ENCODE measurements at places on chromosomes 11 and 22.
A peak's percentile ranks its signal among the peaks of the same experiment; 100 is the strongest.

DNA sequence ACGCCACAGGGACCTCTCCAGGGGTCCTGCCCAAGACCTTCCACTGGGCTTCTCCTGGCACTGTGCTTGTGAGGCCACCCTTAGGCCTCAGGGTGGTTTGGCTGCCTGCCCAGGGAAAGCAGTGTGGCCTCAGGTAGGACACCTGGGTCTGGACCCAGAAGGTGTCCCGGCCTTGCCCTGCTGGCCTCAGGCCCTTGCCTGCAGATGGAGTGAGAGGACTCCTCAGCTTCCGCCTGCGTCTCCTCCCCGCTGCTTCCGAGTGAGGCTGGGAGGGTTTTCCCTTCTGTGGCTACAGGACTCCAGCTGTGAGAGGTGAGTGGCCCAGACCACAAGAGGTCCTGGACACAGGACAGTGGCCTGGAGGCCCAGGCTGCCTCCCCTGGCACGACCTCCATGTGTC is 60.4 kb downstream of the WNT7B start:
- DNase-seq = no peak

GRCh38 chr11:75035256-75035655 is 46.5 kb downstream of the NEU3 start:
- DNase-seq = no peak

DNA sequence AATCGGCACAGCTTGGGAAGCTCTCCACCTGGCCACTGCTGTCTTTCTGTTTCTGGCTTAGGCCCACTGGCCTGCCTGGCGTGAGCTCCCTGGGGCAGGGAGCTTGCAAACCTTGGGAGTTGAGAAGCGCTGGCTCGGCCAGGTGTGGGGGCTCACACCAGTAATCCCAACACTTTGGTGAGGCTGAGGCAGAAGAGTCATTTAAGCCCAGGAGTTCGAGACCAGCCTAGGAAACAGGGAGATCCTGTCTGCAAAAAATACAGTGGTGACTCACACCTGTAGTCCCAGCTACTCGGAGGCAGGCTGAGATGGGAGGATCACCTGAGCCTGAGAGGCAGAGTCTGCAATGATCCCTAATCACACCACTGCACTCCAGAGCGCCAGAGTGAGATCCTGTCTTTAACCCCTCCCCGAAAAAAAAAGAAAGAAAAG is 4.0 kb downstream of the AP5B1 start:
- DNase-seq = no peak

- DNase-seq = no peak
Observed at GRCh38 chr22:20580611-20581502, 73.4 kb downstream of the MED15 start.

DNA sequence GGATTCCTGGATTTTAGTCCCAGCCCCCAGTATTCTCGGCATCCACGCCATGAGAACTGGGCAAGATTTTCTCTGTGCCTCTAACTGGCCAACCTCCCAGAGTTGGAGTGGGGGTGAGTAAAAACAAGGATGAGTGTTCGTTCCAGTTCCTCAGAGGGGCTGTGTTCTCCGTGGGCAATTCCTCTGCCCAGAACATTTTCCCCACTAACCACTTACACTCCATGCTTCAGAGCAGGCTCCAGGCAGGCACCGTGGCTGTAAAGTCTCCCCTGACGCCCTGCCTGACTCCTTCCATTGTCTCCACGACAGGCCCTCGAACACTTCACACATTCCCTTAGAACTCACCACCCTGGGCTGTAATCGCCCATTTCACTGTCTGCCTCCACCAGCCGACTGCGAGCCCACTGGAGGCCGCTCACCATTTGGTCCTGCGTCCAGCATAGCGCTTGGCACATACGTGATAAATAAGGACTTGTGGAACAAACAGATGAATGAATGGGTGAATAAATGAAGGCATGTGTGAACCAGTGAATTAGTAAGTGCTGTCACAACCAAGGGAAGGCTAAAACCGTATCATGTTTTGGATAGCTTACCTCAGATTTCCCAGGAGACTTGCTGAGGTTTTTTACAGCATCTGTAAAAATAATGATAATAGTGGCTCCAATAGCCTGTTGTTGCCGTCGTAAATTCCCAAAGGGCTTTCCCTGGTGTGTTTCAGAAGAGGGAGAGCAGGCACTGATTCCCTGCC is 6.1 kb downstream of the APLNR start:
- no peak for DNase-seq

DNA sequence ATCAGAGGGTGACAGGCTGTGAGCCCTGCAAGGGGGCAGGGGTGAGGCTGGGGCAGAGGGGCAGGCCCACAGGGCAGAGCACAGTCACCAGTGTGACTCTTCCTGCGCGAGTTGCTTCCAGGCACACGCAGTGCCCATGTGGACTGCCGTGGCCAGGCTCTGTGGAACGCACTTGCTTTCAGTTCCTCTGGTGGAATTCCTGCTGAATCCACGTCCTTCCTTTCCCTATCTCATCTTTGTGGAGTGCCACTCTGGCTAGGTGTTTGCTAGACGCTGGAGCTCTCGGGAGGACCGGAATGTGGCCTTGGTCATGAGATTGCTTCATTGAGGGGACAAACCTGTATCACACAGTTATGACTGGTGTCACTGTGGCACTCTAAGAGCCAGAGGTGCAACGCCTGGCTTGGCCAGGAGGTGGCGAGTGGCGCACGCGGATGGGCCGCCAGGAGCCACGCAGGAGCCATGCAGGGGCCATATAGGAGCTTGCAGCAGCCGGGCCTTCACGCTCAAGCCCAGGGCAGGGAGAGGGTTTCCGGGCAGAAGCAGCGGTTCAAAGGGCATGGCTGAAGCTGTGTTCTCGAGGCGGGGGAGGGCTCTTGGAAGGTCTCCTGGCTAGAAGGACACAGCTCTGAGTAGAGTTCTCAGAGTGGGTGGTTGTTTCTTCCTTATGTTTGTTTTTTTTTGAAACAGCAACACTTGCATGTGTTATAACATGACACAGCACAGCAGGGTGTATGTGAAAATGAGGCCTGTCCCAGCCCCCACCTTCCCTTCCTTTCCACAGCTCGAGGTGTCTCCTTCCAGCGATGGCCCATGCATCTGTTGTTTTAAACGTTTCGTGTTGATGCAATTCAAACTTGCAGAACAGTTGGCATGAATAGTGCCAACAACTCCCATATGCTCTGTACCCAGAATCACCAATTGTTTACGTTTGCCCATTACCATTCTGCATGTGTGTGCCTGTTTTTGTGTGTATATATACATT is 36.2 kb downstream of the TBC1D22A start:
- DNase-seq = peak; percentile 94

DNA sequence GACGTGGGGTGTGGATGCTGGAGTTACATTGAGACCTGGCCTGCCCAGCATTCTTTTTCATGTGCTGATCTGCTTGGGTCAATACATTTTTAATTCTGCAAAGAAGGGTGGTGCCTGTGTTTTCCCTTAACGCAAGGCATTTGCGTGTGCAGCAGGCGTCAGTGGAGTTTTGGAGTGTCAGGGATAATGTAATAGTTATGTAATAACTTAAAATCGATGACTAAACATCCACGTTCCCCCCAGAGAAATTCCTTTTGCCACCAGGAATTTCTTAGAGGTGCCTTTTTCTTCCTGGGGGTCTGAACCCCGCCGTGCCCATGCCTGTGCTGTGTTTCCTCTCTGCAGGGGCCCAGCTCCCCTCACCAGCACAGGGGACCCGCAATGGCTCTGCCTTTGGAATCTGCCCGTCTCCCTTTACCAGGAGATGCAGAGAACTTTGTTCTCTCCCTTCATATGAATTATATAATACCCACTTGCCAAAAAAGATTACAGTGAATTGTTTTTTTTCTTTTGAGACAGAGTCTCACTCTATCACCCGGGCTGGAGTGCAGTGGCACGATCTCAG is 62.6 kb downstream of the TBC1D22A start:
- no peak for DNase-seq

- DNase-seq = no peak
Observed at GRCh38 chr11:680970-681369, 14.1 kb downstream of the DEAF1 start.

DNA sequence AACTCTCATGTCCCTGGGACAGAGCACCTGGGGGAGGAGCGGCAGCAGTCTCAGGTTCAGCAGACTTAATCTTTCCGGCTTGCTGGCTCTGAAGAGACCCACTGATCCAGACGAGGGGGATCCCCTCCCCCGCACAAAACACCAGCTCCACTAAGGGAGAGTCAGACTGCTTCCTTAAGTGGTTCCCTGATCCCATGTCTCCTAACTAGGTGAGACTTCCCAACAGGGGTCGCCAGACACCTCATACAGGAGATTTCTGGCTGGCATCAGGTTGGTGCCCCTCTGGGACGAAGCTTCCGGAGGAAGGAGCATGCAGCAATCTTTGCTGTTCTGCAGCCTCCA is 157.2 kb upstream of the TMEM45B start:
- DNase-seq = no peak

GRCh38 chr22:25048659-25049647 is 96.4 kb downstream of the KIAA1671 start:
- DNase-seq = peak; percentile 86

- no peak for DNase-seq
Observed at GRCh38 chr22:37818409-37819104, 4.6 kb upstream of the GALR3 start.

GRCh38 chr11:57513452-57513795 is 2.1 kb downstream of the SLC43A1 start:
- DNase-seq = peak; percentile 54

DNA sequence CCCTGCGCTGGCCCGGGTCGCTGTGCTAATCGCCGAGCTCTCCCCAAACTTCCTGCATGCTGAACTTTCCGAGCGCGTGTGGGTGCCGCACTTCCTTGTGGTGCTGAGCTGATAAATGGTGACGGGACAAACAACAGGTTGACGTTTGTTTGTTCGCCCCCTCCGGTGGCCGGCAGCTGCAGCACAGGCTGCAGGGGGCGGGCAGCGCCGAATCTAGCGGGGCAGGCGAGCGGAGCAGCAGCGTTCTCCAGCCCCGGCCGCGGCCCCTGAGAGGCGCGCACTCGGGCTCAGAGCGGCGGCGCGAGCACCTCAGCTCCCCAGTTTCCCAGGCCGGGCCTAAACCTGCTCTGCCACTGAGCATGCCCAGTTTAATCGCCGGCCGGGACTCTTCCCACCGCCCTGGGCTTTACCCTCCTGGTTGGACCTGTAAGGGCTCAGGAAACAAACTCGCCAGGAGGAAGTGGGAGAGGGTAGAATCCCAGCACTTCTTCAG is at the start of gene PDGFD:
PDGFD (minus strand) TSS at position 120 of the 493 bp plus-strand sequence.
- DNase-seq = peak; percentile 99

- no peak for DNase-seq
Observed at GRCh38 chr11:79116600-79116999, 324.2 kb downstream of the TENM4 start.

GRCh38 chr11:118319337-118319707 is 14.8 kb downstream of the CD3E start:
- DNase-seq = peak; percentile 60

GRCh38 chr22:47090591-47091245 is 328.3 kb downstream of the TBC1D22A start:
- no peak for DNase-seq

DNA sequence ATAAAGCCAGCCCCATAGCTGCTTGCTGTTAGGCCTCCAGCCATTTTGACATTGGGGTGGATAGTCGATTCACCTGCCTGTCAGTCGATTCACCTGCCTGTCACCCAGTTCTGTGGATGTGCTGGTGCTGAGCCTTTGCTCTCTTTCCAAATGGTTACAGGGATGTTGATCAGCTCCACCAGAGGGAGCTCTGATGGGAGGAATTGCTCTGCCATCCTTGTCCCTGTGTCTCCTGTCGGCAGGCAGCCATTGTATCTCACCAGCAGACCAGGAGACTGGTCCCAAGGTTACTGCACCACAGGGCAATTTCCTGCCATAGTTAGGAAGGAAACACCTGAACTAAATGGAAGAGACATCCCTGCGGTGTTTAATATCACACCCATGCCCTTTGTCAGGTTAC is 6.1 kb downstream of the MPEG1 start:
- peak; percentile 72 for DNase-seq

DNA sequence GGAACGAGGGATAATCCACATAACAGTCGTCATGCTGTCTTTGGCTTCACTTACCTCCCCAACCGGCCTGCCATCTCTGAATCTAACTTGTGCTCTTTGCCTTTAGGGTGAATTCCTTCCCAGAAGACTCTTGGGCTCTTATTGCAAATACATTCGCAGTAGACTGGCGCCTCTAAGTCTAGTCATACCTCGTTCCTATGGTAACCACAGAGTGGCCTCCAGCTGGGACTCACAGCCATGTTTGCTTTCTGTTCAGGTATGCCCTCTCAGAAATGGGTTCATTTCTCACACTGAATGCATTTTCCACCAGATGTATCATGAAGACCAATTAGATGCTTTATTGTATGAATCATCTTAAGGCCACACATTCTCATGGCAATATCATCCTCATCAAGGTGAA is 112.7 kb downstream of the FAR1 start:
- DNase-seq = no peak

- DNase-seq = no peak
Observed at GRCh38 chr11:2169626-2170570, 1.7 kb downstream of the TH start.

GRCh38 chr22:26835929-26836528 is 178.6 kb downstream of the MIAT start:
- peak; percentile 84 for DNase-seq

GRCh38 chr11:41309111-41309522 is 150.3 kb downstream of the LRRC4C start:
- DNase-seq = no peak

DNA sequence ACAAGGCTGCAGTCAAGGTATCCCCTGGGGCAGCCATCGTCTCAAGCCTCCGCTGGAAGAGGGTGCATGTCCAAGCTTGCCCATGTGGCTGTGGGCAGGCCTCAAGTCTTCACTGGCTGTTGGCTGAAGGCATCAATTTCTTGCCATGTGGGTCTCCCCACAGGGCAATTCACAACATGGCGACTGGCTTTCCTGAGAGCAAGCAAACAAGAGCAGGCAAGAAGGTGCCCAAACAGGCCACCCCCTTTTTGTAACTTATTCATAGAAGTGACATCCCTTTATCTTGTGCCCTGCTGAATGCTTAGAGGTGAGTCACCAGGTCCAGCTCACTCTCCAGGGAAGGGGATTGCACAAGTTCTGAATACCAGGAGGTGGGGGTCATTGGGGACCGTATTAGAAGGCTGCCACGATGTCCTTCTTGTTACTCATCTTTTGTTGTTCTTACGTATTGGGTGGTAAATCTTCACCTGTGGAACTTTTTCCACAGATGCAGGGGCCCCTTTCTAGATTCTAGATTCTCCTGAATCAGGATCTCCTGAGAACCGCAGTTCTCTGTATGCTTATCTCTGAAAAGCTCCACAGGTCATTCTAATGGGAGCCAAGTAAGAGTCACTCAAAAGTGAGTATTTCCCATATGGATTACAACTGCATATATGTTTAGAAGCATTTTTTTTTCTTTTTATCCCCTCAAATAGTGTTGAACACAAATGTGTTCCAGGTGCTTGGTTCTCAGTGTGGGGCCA is 44.2 kb upstream of the MICAL2 start:
- DNase-seq = no peak

GRCh38 chr11:59708537-59708936 is 5.1 kb downstream of the OR10V1 start:
- no peak for DNase-seq

GRCh38 chr11:95108159-95108611 is 18.5 kb downstream of the ENDOD1 start:
- no peak for DNase-seq
